ENCODE measurements at places on chromosomes 5 and 9.

DNA sequence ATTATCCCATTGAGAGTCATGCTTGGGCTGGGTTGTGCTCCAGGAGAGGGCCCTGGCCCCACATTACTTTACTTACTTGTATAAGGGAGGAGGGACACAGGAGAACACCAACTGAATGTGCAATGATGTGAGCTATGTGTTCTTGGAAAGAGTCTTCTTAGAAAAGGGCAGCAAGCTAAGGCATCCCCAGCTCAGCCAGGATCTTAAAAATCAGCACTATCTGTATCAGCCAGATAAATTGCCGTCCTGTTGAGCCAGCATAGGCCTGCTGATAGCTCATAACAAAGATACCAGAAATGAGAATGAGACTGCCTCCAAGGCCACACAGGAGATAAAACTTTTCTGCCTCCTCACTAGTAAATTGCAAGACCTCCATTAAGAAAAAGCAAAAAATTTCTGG lies 357.5 kb downstream of the CAAP1 start:
- no peak for DNase-seq

DNA sequence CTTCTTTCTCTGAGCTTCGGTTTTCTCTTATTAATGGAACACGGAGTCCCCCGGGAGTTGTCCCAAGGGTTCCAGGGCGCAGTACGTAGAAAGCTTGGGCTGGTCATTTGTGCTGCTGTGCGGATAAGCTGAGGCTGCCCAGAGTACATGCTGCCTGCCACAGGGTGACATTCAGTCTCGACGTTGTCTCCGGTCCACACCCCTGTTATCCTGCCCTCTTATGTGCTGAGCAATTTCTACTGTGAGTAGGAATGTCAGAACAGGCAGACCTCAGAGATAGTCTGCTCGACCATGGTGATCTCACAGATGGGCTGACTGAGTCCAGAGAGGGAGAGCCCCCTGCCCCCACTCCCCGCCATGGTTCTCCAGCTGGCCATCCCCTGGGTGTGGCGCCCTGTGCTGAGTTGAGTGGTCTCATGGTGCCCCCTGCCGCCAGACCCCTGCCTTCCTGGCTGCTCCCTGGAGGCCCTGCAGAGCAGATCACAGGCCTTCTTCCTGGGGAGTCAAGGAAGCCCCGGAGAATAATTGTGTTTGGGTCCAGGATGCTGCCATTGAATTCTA lies 124.0 kb downstream of the RGS3 start:
- no peak for DNase-seq

- DNase-seq, result peak; percentile 76
Measured at GRCh38 chr5:139458580-139459407, 3.7 kb downstream of the ECSCR start.

DNA sequence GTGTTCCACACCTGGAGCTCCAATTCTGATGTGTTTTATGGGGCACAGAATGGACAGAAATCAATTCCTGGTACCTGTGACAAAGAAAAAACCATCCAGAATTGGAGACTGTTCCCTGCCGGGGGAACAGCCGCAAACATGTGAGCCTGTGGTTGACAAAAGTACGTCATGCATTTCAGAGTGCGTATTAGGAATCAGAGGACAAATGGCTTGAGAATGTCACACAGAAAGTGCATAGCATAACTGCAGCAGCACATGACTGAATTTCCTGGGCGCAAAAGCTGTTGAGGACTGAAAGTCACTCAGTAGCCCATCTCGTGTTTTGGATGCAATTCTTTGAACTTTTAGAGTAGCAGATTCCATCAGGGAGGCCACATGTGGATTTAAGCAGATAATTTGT lies 85.1 kb downstream of the TRIO start:
- DNase-seq, result no peak

DNA sequence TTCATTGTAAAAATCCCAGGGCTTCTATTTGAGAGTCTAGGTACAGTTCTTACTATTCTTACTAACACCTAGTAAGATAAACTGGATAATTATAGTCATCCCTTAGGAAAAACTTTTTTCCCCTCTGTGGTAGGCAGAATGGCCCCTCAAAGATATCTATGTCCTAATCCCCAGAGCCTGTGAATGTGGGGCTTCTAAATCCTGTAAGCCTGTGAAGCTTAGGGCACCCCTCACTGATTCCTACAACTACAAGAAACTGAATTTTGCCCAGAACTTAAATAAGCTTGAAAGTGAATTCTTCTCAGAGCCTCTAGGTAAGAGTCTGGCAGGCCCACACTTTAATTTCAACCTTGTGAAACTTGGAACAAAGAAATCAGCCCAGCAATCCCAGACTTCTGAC lies 130.1 kb upstream of the ACOT12 start:
- DNase-seq, result no peak

- no peak for DNase-seq
Measured at GRCh38 chr5:150300496-150301169, 2.1 kb downstream of the ARSI start.

DNA sequence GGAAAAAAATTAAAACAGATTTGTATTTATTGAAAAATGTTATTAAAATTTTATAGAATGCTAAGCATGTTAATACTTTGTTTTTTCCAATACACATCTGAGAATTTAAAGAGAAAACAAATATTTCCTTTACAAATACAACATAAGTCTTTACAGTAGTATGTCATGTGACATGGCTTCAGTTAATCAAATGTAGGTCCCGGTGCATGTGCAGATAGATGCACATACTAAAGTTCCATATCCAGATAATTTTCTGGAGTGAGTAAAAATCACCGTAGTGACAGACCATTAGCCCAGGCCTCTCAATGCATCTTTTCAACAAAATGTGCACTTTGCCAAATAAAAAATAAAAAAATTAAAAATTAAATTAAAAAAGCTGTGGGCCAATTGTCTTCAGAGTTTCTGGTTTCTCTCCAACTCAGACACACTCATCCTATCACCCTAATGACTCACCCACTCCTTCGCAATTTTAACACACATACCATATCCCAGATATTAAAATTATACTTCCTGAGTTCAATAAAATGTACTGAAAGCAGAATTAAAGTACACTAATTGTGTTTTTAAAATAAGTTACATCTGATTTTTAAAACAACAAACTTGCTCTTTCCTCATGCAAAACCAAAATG lies 508.1 kb downstream of the NR2F1-AS1 start:
- no peak for DNase-seq

GRCh38 chr9:69744688-69745380 lies 15.0 kb downstream of the PTAR1 start:
- DNase-seq, result no peak

DNA sequence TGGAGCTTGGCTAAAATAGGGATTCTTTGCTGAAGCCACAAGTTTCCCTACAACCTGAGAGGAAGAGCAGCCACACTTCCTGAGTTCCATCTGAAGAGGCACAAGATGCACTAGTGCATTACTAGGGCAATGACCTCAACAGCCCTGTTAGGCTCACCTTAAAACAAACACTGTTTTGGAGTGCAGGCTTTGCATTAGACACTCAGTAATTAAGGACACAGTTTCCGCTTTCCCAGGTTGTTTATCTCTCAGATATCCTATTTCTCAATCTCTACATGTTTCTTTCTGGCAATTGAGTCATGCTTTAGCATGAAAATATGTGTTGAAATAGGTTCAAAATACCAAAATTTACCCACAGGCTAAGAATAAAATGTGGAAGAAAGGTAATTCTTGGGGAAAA lies 34.2 kb downstream of the EMB start:
- DNase-seq, result no peak

DNA sequence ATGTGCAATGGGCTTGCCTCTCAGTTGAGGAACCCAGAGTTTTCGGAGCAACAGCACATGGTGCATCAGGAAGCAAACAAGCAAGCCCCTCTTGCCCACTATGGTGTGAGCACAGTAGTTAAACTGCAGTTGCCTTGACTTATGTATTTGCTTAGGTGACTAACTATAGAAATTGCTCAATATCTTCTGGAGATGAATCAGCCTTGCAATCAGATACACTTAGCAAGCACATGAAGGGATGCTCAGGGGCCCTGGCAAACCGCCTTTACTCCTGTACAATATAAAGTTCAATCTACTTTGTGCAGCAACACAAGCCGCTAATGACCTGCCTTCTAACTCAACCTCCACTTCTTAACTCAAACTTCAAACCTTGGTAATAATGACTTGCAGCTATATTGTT lies 581.7 kb upstream of the RIOK2 start:
- peak; percentile 7 for DNase-seq

DNA sequence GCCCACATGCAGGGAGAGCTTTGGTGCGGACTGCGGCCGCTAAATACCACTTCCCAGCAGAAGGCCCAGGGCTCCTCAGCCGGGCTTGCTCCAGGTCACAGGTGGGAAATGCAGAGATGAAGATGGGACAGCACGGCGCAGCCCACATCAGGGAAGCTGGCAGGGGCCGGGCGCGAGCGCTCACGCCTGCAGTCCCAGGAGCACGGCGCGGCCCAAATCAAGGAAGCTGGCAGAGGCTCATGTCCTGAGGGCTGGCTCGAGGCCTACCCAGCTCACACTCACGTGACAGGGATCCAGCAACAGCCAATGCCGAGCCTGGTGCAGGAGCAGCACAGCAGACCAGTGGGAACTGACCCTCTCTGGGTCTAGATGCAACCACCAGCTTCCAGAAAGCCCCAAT lies 16.3 kb downstream of the LPCAT1 start:
- no peak for DNase-seq

- DNase-seq, result no peak
Measured at GRCh38 chr9:114216976-114217375, 61.6 kb downstream of the COL27A1 start.
